AG10803 (cell line): ENCODE measurements at places on chromosomes 1 and 21.
A peak's percentile ranks its signal among the peaks of the same experiment; 100 is the strongest.

GRCh38 chr1:94020764-94021579 lies 100.0 kb downstream of the ABCA4 start:
- DNase-seq: peak; percentile 99

DNA sequence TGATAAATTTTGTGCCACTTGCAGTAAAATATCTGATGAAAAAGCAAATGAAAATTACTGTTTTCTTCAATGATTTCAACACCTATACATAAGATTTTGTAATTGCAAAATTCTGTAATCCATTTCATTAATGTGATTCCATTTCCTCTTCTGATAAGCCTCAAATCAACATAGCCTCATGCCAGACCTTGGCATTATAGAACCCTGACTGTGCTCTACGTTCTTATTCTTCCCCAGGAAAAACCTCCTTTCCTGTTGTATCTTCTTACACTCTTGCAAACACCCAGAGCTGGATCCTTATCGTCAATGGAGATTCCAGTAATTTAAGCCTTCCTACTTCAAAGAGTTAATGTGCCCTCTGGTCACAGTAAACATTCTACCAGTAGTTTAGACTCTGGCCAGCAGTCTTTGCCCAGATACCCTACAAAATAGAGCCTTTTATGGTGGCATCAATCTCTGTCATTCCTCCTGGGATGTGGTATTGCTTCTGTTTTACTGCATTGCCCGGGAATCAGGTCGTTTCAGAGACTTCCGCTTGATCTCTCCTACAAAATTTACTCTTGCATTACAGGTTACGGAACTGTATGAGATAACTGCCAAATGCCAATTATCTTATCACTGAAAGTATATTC lies 48.5 kb upstream of the CHRM3 start:
- DNase-seq: no peak

GRCh38 chr21:41133874-41134522 lies 34.0 kb upstream of the BACE2 start:
- peak; percentile 68 for DNase-seq

DNA sequence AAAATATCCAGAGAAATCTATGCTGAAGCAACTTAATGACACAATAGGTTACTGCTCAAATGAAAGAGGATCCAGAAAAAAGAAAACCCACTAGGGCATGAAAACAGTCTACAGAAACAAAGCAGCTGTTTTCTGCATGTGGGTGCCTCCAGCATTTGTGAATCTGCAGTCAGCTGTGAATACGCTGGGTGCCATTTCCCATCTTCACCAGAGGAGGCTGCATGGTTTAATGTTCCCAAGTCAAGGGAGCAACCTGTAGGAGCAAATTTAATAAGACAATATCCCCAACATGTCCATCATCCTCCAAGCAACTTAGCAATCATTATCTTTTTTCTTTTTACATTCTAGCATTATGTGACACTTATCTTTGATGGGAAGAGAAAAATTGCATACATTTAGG lies 396.6 kb downstream of the BRINP2 start:
- DNase-seq: peak; percentile 8

DNA sequence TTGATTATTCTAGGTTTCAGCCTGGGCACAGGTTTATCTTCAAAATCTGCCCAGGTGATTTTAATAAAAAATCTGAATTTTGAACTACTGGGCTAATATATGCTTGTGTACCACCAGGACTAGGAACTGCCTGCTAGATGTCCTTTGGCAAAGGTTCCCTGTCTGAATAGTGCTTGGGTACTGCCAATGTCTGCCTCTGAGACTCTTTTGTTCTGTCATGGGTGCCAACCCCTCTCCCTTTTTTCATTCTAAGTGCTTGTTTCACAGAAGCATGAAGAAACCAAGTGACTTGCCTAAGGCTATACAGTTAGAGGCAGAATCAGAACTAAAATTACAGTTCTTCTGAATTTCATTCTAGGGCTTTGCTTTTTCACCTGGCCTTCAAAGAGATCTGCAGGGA lies 106.3 kb upstream of the CACHD1 start:
- DNase-seq: no peak

- peak; percentile 94 for DNase-seq
Observed at GRCh38 chr1:162663589-162664106, 31.4 kb downstream of the DDR2 start.

GRCh38 chr1:19435181-19435580 lies 50.2 kb downstream of the CAPZB start:
- DNase-seq: peak; percentile 87

DNA sequence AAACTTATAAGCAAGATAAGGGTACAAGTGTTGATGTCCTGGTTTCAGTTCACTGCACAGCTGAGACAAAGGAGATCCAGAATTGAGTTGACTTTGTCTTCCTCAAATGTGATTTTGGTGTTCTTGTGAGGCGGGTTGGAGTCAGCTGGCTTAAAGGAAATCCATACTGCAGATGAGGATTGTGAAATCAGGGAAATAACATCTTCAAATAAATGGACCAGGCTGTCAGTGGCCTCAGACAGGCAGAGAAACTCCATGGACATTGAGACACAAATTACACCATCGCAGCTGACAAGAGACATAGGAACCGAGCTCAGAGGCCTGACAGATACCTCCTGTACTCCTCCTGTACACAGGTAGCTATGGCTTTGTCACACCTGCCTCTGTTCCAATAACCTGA lies 27.0 kb upstream of the REG4 start:
- no peak for DNase-seq
